ENCODE measurements at places on chromosomes 6 and 20. TPM values are rescaled to one million over a fixed set of nuclear protein-coding genes. Genes with fewer than 3 reads are reported as not detected.

- H3K4me3 ChIP-seq, result no peak overlapping the region
- peaks cover 11% of the 10 kb centered on the region for H3K4me1 ChIP-seq
- H3K36me3 ChIP-seq, result no peaks in the 10 kb centered on the region
- no peaks in the 10 kb centered on the region for H3K27me3 ChIP-seq
- peak; percentile 18 for DNase-seq
Observed at GRCh38 chr6:63813566-63814120, 178.0 kb downstream of the PHF3 start.

DHX16 gene
- total RNA-seq, result 44.7 TPM

DNA sequence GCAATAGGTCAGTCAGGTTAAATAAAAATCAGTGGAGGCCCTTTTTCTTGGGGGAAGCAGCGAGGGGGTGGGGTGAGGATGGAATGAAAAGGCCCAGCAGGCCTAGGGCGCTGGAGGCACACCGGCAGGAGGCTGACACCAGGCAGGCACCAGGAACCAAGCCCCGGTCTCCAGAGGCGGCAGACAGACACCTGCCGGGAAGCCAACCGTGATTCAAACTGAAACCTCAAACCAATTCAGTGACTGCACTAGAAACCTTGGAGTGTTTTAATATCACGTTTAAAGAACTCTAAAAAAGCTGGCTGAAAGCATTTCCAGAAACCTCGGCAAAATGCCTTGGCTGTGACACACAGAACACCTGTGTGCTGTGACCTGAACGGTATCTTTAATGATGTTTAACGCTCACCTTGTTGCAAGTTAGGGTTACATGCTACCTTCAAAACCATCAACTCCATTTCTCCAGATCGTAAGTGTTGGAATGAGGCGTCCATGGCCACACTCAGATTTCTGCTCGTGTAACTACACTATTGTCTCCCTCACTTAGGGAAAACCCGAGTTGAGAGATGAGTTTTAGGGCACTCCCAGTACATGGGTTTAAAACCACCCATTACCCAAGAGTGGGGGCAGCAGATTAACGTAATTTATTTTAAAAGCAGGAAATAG is 27.2 kb downstream of the DIDO1 start:
- H3K27ac ChIP-seq, result no peak overlapping the region
- no peak overlapping the region for H3K4me3 ChIP-seq
- H3K27me3 ChIP-seq, result no peaks in the 10 kb centered on the region
- DNase-seq, result no peak
- H3K4me1 ChIP-seq, result peaks cover 16% of the 10 kb centered on the region

SLC22A2 gene
- total RNA-seq, result not detected

- DNase-seq, result no peak
- H3K27me3 ChIP-seq, result no peaks in the 10 kb centered on the region
- no peaks in the 10 kb centered on the region for H3K36me3 ChIP-seq
- H3K27ac ChIP-seq, result no peak overlapping the region
Observed at GRCh38 chr6:3308106-3308505, 49.4 kb downstream of the PSMG4 start.

DNA sequence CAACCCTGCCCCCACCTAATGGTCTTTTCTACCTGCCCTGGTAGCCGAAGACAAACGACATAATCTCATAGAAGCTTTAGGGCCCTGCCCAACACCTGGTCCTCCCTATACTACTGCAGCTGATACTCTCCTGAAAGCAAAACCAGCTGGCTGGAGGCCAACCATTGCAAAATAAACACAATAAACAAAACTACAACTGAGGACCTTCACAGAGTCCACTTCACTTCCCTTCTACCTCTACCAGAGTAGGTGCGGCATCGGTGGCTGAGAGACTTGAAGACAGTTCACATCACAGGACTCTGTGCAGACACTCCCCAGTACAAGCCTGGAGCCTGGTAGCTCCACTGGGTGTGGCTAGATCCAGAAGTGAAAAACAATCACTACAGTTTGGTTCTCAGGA is 476.2 kb downstream of the MMUT start:
- H3K4me1 ChIP-seq, result no peaks in the 10 kb centered on the region
- no peaks in the 10 kb centered on the region for H3K27me3 ChIP-seq
- H3K27ac ChIP-seq, result no peak overlapping the region
- DNase-seq, result no peak
- H3K36me3 ChIP-seq, result no peaks in the 10 kb centered on the region

NR2E1 gene
- not detected for total RNA-seq

- no peaks in the 10 kb centered on the region for H3K27me3 ChIP-seq
- DNase-seq, result no peak
- no peak overlapping the region for H3K4me3 ChIP-seq
- H3K4me1 ChIP-seq, result peaks cover 3% of the 10 kb centered on the region
Observed at GRCh38 chr6:123420512-123420911, 216.2 kb downstream of the TRDN start.

- H3K4me3 ChIP-seq, result no peak overlapping the region
- no peak overlapping the region for H3K27ac ChIP-seq
- no peaks in the 10 kb centered on the region for H3K4me1 ChIP-seq
- H3K36me3 ChIP-seq, result no peaks in the 10 kb centered on the region
Observed at GRCh38 chr6:46104209-46104608, 25.6 kb upstream of the ENPP4 start.

DNA sequence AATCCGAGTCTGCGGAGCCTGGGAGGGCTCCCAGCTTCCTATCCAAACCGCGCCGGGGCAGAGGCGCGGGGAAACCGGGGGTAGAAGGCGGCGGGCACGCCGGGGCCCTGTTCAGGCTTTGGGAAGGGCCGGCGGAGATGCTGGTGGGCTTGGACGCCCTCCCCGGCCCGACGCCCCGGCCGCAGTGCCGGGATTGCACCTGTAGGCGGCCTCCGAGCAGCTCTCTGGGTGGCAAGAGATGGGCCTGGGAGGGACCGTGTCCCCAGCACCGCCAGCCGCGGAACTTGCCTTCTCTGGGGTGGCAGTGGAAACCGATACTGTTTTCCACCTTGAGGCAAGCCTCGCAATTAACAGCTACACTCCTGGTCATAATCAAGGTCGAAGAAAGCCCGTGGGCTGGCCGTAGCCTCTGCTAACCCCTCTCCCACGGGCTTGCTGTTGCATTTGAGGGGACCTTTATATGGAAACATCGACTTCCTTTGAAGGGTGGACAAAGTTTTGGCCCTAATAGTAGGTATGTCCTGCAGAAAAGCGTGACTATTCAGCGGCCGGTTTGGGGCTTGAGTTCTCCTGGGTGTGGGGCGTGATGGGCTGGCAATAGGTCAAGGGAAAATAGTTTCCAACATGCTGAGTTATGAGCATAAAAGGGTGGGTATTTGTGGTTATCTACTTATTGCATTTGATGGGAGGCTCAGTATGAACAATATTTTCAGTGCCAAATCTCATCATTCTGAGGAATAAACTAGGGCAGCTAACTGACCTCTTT is 1.1 kb upstream of the JAG1 start:
- peak overlapping the region; percentile 59 for H3K4me3 ChIP-seq
- no peaks in the 10 kb centered on the region for H3K27me3 ChIP-seq

GRCh38 chr6:7805850-7806214 is 79.9 kb downstream of the BMP6 start:
- H3K27ac ChIP-seq, result no peak overlapping the region
- H3K4me1 ChIP-seq, result no peaks in the 10 kb centered on the region
- H3K36me3 ChIP-seq, result no peaks in the 10 kb centered on the region
- no peaks in the 10 kb centered on the region for H3K27me3 ChIP-seq

NCOA3 gene
- total RNA-seq, result 26.8 TPM

- no peaks in the 10 kb centered on the region for H3K36me3 ChIP-seq
- H3K27me3 ChIP-seq, result no peaks in the 10 kb centered on the region
- no peak overlapping the region for H3K27ac ChIP-seq
- no peak overlapping the region for H3K4me3 ChIP-seq
- no peak for DNase-seq
Observed at GRCh38 chr6:64083261-64083660, 447.7 kb downstream of the PHF3 start.

GRCh38 chr6:153625089-153625488 is 414.0 kb upstream of the OPRM1 start:
- no peaks in the 10 kb centered on the region for H3K36me3 ChIP-seq
- no peak overlapping the region for H3K4me3 ChIP-seq
- H3K27me3 ChIP-seq, result no peaks in the 10 kb centered on the region
- peaks cover 36% of the 10 kb centered on the region for H3K4me1 ChIP-seq
- peak overlapping the region; percentile 5 for H3K27ac ChIP-seq
- DNase-seq, result peak; percentile 99

DNA sequence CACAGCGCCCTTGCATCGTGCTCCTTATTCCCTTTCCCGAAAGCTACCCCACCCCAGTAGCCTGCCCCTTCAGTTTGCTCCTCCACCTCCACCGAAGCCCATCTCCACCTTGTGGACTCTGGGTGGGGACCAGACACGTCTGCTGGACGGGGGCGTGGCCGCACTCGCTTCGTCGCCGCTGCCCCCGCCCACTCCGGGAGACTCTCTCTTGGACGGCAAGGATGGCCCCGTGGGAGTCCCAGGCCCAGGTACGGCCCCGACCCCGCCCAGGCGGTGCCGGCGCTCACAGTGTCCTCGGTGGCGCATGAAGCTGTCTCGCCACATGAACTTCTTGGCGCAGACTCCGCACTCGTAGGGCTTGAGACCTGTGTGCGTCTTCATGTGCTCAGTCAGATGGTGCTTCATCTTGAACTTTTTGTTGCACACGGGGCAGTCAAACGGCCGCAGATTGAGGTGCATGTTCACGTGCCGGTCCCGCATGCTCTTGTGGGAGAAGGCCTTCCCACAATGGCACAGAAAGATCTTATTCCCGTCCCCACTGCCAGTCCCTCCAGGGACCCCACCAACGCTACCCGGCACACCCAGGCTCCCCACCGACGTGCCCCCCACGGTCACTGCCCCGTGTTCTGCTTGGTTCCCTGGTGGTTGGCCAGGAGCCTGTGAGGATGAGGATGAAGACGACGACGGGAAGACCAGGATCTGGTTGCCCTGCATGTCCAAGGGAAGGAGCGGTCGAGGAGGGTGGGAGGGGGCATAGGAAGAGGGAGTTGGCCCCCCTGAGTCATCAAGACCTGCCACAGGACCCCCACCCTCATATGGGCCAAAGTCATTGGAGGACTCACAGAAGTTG is 1.3 kb upstream of the TAPBP start:
- no peaks in the 10 kb centered on the region for H3K27me3 ChIP-seq
- peaks cover 30% of the 10 kb centered on the region for H3K4me1 ChIP-seq
- H3K36me3 ChIP-seq, result peaks cover 28% of the 10 kb centered on the region

FOXA2 gene
- not detected for total RNA-seq

DNA sequence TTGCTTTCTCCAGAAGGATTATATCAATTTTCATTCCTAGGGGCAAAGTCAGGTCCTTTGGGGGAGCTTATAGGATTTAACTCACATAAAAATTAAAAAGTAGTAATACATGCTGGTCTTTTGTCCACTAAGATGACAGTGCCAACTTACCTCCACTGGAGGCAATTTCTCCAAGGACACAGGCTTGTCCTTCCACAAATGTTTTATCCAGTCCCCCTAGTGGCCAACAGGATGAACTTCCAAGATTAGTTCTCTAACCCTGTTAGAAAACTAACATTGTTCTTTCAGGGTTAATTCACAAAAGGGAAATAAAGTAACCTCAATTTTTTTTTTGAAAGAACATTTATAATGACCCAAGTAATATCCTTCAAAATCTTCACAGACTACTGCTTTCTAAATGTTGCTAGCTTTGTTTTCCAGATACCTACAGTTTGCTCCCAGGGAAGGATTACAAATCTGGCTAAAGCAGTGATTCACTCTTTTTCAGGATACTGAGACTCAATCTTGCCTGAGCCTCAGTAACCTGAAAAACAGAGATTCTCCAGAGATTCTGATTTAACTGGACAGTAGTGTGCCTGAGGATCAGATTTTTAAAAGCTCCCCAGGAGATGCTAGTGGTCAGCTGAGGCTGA is 31.7 kb upstream of the UBR2 start:
- no peaks in the 10 kb centered on the region for H3K36me3 ChIP-seq
- H3K27me3 ChIP-seq, result no peaks in the 10 kb centered on the region
- no peak overlapping the region for H3K27ac ChIP-seq
- H3K4me1 ChIP-seq, result no peaks in the 10 kb centered on the region

GRCh38 chr6:13030396-13030795 is 297.9 kb downstream of the TBC1D7 start:
- H3K4me1 ChIP-seq, result no peaks in the 10 kb centered on the region
- no peak overlapping the region for H3K27ac ChIP-seq
- H3K36me3 ChIP-seq, result no peaks in the 10 kb centered on the region

DNA sequence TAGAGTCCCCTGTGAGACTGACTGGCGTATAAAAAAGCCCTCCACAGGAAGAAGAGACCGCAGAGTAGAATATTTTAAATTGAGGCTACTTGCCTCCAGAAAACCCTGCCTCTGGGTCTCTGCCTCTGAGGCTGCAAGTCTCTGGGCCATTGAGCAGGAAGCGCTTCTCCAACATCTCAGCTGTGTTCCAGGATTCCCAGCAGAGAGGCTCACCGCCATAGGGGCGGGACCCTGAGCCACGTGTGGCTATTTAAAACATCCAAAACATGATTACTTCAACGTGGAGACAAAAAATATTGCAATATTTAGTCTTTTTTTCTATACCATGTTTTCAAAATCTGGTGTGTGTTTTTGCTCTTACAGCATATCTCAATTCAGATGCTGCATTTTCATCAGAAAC is 59.4 kb downstream of the GNAS-AS1 start:
- H3K4me1 ChIP-seq, result no peaks in the 10 kb centered on the region
- H3K4me3 ChIP-seq, result no peak overlapping the region
- H3K27ac ChIP-seq, result no peak overlapping the region
- no peak for DNase-seq

PNPLA1 gene
- total RNA-seq, result 0.26 TPM

GRCh38 chr20:64279826-64280459 is 24.4 kb downstream of the PCMTD2 start:
- no peaks in the 10 kb centered on the region for H3K36me3 ChIP-seq
- no peak for DNase-seq
- no peak overlapping the region for H3K4me3 ChIP-seq
- H3K27me3 ChIP-seq, result no peaks in the 10 kb centered on the region

DNA sequence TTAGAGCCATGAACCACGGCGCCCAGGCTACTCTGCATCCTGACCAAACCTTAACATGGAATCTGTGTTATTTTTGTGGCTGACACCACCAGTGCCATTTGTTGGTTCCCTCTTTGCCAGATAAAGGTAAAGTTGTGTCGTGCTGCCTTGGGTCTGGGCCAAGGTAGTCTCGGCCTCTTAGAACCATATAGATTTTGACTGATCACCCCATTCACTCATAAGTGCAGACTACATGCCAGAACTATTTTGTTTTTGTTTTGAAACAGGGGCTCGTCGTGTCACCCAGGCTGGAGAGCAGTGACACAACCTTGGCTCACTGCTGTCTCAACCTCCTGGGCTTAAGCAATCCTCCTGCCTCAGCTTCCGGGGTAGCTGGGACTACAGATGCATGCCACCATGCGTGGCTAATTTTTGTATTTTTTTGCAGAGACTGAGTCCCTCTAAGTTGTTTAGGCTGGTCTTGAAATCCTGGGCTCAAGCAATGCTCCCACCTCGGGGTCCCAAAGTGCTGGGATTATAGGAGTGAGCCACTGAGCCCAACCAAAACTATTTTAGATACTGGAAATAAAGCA is 19.2 kb upstream of the RIPOR3 start:
- H3K4me1 ChIP-seq, result peaks cover 5% of the 10 kb centered on the region
- H3K4me3 ChIP-seq, result no peak overlapping the region
- H3K27ac ChIP-seq, result no peak overlapping the region
- H3K27me3 ChIP-seq, result no peaks in the 10 kb centered on the region
- DNase-seq, result no peak

- no peak for DNase-seq
- no peaks in the 10 kb centered on the region for H3K27me3 ChIP-seq
- H3K36me3 ChIP-seq, result no peaks in the 10 kb centered on the region
- H3K4me3 ChIP-seq, result no peak overlapping the region
- H3K4me1 ChIP-seq, result no peaks in the 10 kb centered on the region
Observed at GRCh38 chr6:33128318-33128717, 52.5 kb downstream of the HLA-DPB1 start.

FRK gene
- total RNA-seq, result 10.0 TPM

- H3K36me3 ChIP-seq, result no peaks in the 10 kb centered on the region
- no peaks in the 10 kb centered on the region for H3K4me1 ChIP-seq
- no peak overlapping the region for H3K27ac ChIP-seq
- H3K4me3 ChIP-seq, result no peak overlapping the region
- no peaks in the 10 kb centered on the region for H3K27me3 ChIP-seq
- no peak for DNase-seq
Observed at GRCh38 chr6:169370054-169370453, 116.4 kb upstream of the THBS2 start.

NFATC2 gene
- 0.76 TPM for total RNA-seq

Data from A673 (cell line).